ENCODE measurements at places on chromosomes 5 and 9.

DNA sequence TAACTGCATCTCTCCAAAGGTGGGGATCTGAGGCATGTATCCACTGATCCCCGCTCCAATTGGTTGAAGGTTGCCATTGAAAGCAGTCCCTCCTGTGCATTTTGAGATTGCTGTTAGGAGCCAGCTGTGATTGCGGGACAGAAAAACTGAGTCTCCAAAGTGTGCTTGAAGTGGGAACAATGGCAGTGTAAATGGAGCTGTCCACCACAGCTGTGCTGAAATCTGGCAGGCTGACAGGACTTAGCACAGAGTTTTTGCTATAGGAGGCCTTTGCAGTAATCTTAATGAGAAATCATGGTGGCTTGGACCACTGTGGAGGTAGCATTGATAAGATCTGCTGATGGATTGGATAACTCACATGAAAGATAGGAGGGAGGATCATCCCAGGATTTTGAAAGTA lies 3.3 kb downstream of the RNF20 start:
- no peak for DNase-seq

- no peak for DNase-seq
Measured at GRCh38 chr5:177523711-177524538, 7.2 kb upstream of the DDX41 start.

DNA sequence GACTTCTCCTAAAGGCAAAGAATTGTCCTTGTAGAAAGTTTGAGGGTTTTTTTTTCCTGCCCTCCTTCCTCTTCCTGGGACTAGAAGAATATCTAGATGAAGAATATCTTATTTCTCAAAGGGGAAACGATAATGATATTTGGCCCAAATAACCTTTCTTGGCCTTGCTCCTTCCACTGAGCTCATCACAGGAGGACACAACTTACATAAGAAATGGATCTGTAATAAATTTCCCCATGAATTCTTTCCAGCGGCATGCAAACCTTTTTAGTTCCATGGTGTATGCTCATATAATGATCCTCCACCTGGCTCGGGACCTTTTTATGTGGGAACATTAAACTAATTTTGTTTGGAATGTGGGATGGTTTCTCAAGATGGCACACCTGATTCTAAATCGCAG lies 304.4 kb downstream of the DMRT2 start:
- no peak for DNase-seq

DNA sequence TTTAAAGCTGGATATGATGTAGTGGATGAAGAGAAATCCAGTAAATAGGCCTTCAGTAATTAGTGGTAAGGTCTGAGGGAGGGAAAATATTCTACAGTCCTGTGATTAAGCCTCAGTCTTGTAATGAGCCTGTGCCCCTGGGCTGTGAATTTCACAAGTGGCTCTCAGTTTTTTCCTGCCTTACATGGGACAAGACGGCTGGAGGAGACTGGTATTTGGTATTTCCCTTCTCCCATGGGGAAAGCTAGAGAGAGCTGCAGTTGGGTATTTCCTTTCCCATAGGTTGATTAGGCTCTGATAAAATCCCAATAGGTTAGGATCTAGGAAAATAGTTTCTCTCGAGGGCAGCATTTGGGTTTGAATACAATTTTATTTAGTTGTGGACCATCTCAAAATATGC lies 62.2 kb upstream of the GNA14 start:
- no peak for DNase-seq

DNA sequence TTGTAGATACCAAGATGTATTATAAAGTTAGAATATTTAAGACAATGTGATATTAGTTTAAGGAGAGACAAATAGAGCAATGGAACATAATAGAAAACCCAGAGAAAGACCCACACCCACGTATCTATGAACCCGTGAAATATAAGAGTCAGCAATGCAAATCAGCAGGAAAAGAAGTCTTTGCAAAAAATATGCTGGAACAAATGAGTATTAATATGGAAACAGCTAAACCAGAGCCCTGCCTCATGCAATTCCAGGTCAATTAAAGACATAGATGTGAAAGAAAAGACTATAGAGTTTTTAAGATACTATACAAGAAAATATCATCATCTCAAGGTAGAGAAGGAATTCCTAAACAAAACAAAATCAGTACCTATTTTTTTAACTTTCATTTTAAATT lies 23.1 kb upstream of the IL3 start:
- DNase-seq = no peak

DNA sequence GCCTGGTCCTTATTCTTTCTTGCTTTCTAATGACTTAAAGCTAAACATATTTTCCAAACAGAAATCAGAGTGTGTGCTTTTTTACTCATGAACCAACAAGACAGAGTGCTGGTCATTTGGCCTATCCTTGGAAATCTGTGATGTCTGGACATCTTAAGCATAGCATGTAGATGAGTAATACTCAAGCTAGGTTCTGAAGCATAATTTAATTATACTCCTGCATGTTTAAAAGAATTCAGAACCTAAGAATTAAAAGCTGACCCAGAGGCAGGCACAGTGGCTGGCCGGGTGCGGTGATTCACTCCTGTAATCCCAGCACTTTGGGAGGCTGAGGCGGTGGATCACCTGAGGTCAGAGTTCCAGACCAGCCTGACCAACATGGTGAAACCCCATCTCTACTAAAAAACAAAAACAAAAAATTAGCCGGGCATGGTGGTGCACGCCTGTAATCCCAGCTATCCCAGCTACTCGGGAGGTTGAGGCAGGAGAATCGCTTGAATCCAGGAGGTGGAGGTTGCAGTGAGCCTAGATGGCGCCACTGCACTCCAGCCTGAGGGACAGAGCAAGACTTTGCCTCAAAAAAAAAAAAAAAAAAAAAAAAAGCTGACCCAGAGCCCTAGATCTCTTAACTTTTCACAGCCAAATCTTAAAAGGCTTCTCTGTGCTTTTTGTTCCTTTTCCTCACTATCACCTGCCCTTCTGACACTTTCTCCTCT lies 16.2 kb upstream of the TJP2 start:
- no peak for DNase-seq

- DNase-seq = no peak
Measured at GRCh38 chr9:69453746-69454145, 128.7 kb downstream of the ENTREP1 start.

DNA sequence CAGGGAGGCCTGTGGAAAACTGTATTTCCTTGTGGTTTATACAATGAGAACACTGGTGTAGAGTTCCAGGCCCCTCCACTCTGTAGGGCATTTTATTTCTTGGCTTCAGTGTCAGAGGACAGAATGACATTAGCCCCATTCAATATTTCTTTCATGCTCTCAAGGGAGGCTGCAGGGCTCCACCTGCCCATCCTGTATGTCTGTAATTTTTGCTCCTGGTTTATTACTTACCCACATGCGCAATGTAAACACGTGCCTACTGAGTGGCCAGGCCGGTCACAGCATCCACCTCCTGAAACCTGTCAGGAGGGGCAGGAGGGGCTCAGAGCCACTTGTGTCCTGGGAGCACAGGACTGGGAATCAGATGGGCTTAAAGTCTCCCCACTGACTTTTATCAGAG lies 82.4 kb downstream of the GADD45G start:
- no peak for DNase-seq

GRCh38 chr9:127536499-127536898 lies 75.6 kb upstream of the STXBP1 start:
- DNase-seq = no peak

DNA sequence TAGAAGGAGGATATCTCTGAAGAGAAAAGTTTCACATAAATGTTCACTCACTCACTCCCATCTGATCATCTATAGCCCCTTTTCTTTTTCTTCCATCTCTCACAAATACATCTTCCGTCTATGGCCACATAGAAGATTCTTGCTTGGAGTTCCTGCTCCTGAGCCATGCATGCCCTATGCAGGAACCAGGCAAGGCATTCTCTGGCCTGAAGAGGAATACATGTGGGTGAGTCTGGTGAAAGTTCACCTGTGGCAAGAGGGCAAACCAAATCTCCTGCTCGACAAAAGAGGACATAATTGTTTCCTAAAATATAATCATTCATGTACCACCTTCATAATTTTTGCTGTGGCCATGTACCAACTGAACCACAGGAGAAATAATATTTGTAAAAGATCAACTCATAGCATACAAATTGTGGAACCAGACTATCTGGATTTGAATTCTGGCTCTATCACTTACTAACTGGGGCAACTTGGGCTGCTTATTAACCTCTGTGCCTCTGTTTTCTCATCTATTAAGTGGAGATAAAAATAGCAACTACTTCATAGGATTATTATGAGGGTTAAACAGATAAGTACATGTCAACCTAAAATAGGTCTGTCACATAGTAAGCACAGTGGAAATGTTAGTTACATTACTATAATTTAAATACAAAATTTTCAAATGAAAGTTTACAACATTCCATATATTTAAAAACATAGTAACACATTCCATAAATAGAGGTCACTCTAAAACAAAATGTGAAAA lies 121.2 kb upstream of the NFIB start:
- no peak for DNase-seq

- DNase-seq = no peak
Measured at GRCh38 chr9:136199391-136200288, 5.3 kb downstream of the LHX3 start.

GRCh38 chr5:176548967-176549444 lies at the start of gene CDHR2:
Gene CDHR2, plus strand, starts transcription at chr5:176549342. Its CDS starts 16,011 bp downstream, at chr5:176565353.
- DNase-seq = no peak

DNA sequence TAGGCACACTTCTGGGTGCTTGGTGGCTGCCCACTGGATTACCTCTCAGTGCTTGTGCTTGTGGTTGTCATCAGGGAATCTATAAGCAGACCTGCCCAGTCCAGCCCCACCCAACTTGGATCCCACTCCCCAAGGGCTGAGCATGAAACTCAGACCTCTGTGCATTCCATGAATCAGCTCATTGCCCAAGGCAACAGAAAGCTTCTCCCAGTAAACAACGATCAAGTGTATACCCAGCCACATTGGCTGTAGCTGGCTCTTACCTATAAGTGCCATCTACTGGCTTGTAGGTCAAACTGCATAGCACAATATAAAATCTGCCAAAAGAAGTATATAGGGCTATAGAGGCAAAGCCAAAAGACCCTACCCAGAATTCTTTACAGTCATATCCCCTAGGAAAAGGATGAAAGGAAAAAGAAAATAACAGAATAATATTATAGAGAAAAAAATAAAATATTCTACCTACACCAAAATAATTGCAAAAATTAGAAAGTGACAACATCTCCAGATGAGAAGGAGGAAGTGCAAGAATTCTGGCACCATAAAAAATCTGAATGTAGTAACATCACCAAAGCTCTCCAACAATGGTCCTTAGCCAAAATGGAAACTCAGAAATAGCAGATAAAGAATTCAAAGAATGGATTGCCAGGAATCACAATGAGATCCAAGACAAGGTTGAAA lies 321.0 kb upstream of the TRPC7 start:
- DNase-seq = no peak

DNA sequence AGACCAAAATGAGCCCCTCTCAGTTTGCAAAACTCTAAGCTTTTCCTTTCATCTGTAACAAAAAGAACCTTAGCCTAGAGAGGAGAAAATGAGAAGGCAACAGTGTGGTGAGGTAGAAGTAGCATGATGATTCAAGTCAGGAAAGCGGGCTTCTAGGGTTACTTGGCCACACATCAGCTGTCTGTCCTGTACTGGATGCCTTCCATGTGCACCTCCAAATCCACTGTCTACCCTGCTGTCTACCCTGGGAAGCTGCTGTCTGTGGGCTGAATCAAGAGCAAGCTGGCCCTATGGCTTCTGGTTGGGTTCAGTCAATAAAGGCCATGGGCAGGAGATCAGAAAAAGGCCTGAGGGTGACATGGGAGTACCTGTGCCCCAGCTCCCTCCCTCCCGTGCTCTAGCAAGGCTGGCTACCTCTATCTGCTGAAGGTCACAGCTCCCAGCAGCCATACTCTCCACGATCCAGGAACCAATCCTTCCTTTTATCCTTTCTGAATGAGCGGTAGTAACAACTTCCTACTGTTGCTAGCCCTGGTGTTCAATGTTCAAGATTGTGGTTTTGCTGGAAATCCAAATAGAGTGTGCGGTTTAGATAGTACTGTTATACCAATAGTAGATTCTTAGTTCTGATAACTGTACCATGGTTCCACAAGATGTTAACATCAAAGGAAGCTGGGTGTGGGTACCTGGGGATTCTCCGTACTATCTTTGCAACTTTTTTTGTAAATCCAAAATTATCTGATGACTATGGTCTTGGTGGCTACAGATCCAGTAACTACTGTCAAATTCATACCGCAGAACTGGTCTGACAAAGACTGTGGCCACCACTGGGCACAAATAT lies 191.0 kb downstream of the ESM1 start:
- DNase-seq = no peak

DNA sequence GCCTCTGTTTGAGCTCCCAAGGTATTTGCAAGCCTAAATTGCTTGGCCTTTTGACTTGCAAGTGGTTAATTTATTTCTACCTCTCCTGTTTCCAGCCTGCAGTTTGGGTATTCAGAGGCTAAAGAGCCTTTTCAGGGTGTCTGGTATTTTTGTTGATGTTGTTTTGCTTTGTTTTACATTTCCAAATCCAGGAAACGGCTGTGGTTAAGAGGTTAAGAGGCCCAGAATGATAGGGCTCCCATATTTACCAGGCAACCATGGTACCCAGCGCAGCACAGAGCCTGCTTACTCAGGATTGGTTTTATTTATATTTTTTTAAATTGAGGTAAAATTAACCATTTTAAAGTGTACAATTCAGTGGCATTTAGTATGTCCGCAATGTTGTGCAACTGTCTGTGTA lies 92.1 kb downstream of the PDZD2 start:
- DNase-seq = no peak

DNA sequence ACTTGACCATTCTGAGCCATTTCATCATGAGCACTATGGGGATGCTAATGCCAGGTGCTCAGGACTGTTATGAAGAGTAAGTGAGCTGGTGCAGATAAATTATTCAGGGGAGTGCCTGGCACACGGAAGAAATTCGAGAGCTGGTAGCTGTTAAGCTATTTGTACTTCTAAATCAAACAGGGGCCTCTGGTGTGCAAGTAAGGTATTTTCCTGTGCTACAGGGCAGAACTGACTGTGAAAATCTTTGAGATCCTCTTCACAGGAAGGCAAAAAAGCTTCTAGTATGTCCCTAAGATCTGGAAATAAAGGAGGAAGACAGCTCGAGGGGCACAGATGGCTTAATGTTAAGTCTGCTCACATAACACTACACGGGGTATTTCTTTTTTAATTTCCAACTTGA lies 106.3 kb upstream of the SPOCK1 start:
- DNase-seq = no peak

DNA sequence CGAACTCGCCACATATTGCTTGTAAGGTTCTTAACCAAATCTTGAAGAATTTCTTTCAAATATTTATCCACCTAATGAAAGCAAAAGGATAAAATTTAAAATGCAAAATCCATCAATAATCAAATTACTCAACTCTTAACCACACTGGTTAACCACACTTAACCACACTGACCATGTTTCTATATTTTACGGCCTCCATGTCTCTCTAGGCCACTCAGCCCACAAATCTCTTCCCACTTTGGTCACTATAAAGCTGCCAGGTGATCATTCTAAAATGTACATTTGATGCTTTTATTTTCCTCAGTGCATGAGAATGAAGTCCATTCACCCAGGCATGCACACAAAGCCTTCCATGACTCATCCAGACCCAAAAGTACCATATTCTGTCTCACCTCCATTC lies 56.4 kb upstream of the OR2K2 start:
- no peak for DNase-seq

GRCh38 chr9:97528529-97529230 lies 27.2 kb downstream of the TMOD1 start:
- DNase-seq = no peak

Data from HuH-7.5 (cell line).